Calu3 (cell line): ENCODE measurements at places on chromosomes 6 and 20.

DNA sequence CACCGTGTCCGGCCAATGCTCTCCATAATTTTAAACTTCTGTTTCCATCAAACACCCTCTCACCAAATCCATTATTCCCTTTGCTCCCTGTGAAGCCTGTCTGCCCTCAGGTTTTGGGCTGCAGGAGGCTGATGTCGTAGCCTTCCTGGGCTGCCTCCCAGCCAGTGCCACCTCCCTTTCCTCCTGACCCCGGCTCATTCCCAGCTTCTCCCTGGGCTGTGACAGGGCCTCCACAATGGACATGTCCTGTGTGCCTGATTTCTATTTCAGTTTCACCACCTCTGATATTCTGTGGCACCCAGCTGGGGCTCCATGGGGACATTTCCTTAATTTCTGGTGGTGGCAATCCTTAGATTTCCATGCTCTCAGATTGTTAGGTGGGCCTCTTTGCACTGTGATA is 28.8 kb downstream of the IL20RA start:
- no peaks in the 10 kb centered on the region for H3K4me1 ChIP-seq
- no peak overlapping the region for H3K27ac ChIP-seq
- no peaks in the 10 kb centered on the region for H3K27me3 ChIP-seq
- H3K36me3 ChIP-seq, result no peaks in the 10 kb centered on the region

GRCh38 chr20:62782149-62782892 is 14.0 kb upstream of the MRGBP start:
- DNase-seq, result no peak
- peaks cover under 1% of the 10 kb centered on the region for H3K4me1 ChIP-seq
- no peaks in the 10 kb centered on the region for H3K36me3 ChIP-seq
- H3K4me3 ChIP-seq, result no peak overlapping the region

- H3K4me1 ChIP-seq, result peaks cover 20% of the 10 kb centered on the region
- no peak for DNase-seq
- H3K36me3 ChIP-seq, result peaks cover 4% of the 10 kb centered on the region
- no peak overlapping the region for H3K27ac ChIP-seq
- H3K4me3 ChIP-seq, result no peak overlapping the region
- H3K27me3 ChIP-seq, result peaks cover 8% of the 10 kb centered on the region
Measured at GRCh38 chr6:42274898-42275297, 57.2 kb upstream of the MRPS10 start.

GRCh38 chr6:114033606-114034005 is 62.7 kb upstream of the HDAC2 start:
- DNase-seq, result no peak
- H3K4me1 ChIP-seq, result no peaks in the 10 kb centered on the region

DNA sequence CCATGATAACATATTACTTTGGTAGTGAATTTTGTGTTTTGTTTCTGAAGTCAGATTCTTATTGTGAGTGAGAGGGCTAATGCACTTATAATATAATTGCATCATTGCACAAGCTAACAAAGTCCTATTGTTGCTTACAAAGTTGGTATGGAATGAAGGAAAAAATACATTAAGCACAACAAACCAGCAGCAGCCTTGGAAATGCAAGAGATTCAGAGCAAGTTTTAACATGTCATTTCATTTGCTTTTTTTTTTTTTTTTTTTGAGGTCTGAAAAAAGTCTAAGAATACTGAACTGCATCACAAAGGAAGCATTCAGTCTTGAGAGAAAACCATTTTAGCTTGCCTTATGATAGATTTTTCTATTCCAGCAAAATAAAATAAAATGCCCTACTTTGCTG is 57.6 kb downstream of the PLCB4 start:
- H3K4me3 ChIP-seq, result no peak overlapping the region
- no peak for DNase-seq
- peaks cover under 1% of the 10 kb centered on the region for H3K4me1 ChIP-seq
- H3K27ac ChIP-seq, result no peak overlapping the region
- no peaks in the 10 kb centered on the region for H3K36me3 ChIP-seq

DNA sequence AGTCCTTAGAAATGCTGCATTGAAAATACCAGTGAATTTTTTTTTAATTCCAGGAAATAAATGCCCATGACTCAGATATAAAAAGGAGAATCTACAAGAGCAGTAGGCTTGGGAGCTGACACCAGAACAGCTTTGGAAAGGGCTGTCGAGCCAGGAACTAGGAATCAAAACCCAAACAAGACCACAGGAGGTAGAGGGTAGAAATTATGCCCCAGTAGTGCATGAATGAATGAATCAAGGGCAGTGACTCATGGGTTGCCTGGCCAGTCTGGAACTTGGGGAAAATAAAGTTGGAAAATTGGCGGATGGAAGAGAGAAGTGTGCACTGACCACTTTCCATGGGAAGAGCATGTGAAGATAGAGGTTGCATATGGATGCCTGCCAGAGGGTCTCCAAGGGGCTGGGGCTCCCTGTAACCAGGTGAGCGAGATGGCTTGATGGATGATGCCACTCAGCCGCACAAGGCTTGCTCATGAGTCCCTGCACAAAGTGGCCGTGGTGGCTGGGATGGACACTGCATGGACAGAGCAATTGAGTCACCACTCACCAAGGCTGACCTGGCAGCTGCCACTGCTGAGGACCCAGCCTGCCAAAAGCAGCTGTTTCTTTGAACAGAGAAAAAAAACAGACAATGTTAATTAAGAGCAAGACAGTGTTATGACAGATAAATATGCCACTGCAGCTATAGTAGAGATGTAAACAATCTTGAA is 15.2 kb upstream of the MCCD1 start:
- H3K4me3 ChIP-seq, result no peak overlapping the region
- H3K27ac ChIP-seq, result no peak overlapping the region
- H3K27me3 ChIP-seq, result no peaks in the 10 kb centered on the region
- no peak for DNase-seq

DNA sequence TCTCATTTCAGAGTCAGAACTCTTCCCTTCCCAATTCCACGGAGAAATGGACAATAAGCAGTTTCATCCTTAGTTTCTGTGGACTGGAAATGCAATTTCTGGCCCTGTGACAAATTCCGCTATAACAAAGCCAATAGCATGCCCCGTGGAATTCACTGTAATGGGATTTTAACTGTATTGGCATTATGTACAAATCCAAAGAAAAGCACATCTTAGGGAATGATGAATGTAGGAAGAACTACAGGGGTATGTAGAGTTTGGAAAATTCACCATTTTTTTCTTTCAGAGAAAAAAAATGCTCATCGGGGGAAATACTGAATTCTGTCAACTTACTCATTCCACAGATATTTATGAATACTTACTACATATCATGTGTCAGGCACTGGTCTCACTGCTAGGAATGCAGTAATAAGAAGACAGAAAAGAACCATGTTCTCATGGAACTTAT is 43.5 kb downstream of the KIF6 start:
- H3K27ac ChIP-seq, result no peak overlapping the region
- no peaks in the 10 kb centered on the region for H3K36me3 ChIP-seq
- H3K27me3 ChIP-seq, result peaks cover 16% of the 10 kb centered on the region

DNA sequence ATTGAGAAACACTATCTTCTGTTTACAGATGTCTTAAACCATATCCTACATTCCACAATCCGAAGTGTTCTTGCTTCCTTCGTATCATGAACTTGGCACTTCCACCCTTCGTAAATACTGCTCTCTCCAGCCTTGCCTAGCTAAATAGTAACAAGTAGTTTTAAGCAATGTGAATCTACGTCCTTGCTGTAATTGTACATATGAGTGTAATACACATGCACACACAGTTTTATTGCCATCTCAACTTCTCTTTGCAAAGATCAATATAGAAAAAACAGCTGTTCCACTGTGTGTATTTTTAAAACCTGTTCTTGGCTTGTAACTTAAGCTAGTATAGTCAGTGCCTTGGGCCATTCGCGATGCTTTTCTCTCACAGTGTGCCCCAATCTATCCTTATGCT is 1524.7 kb downstream of the GRIK2 start:
- H3K4me1 ChIP-seq, result no peaks in the 10 kb centered on the region
- no peaks in the 10 kb centered on the region for H3K36me3 ChIP-seq
- no peak for DNase-seq
- no peaks in the 10 kb centered on the region for H3K27me3 ChIP-seq
- H3K27ac ChIP-seq, result no peak overlapping the region
- H3K4me3 ChIP-seq, result no peak overlapping the region

- no peak overlapping the region for H3K27ac ChIP-seq
- H3K27me3 ChIP-seq, result no peaks in the 10 kb centered on the region
- peaks cover 19% of the 10 kb centered on the region for H3K4me1 ChIP-seq
- no peak for DNase-seq
- H3K36me3 ChIP-seq, result peaks cover 54% of the 10 kb centered on the region
Measured at GRCh38 chr6:158627940-158628211, 16.7 kb downstream of the DYNLT1 start.

GRCh38 chr6:14638906-14639761 is 521.6 kb downstream of the CD83 start:
- H3K36me3 ChIP-seq, result peaks cover 5% of the 10 kb centered on the region
- H3K4me3 ChIP-seq, result peak overlapping the region; percentile 30
- no peak overlapping the region for H3K27ac ChIP-seq
- H3K27me3 ChIP-seq, result no peaks in the 10 kb centered on the region
- H3K4me1 ChIP-seq, result peaks cover 14% of the 10 kb centered on the region

DNA sequence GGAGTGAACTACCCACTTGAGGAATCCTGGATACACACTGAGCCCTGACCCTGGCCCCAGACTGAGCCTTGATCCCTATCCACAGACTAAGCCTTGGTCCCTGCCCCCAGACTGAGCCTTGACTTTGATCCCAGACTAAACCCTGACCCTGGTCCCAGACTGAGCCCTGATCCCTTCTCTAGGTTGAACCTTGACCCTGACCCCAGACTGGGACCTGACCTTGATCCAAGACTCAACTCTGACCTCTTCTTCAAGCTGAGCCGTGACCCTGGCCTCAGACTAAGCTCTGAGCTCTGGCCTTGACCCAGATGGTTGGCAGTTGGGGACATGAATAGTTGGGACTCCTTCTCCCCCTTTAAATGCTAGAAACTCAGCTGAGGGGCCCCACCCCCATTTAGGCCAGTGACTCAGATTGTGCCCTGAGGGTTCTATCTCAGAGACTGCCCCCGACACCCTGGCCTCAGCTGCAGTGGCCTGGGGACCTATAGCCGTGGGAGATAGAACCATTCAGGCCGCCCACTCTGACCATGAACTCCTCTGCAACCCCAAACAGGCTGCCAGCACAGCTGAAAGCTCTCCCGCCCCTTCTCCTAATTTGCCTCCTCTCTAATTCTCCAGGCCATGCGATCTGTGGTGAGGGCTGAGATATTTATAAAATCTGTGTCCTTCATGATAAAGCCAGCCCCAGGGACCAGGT is 84.7 kb downstream of the DLGAP4 start:
- no peak overlapping the region for H3K4me3 ChIP-seq
- DNase-seq, result no peak
- H3K4me1 ChIP-seq, result no peaks in the 10 kb centered on the region
- H3K27ac ChIP-seq, result no peak overlapping the region
- H3K36me3 ChIP-seq, result no peaks in the 10 kb centered on the region
- peaks cover 96% of the 10 kb centered on the region for H3K27me3 ChIP-seq

GRCh38 chr6:169190970-169191369 is 62.7 kb downstream of the THBS2 start:
- no peak overlapping the region for H3K27ac ChIP-seq
- H3K36me3 ChIP-seq, result no peaks in the 10 kb centered on the region
- H3K4me1 ChIP-seq, result no peaks in the 10 kb centered on the region
- peaks cover 15% of the 10 kb centered on the region for H3K27me3 ChIP-seq
- DNase-seq, result no peak

- H3K4me3 ChIP-seq, result no peak overlapping the region
- H3K4me1 ChIP-seq, result peaks cover 15% of the 10 kb centered on the region
- H3K36me3 ChIP-seq, result peaks cover 18% of the 10 kb centered on the region
- no peak for DNase-seq
Measured at GRCh38 chr6:89840538-89840937, 10.9 kb downstream of the CASP8AP2 start.

DNA sequence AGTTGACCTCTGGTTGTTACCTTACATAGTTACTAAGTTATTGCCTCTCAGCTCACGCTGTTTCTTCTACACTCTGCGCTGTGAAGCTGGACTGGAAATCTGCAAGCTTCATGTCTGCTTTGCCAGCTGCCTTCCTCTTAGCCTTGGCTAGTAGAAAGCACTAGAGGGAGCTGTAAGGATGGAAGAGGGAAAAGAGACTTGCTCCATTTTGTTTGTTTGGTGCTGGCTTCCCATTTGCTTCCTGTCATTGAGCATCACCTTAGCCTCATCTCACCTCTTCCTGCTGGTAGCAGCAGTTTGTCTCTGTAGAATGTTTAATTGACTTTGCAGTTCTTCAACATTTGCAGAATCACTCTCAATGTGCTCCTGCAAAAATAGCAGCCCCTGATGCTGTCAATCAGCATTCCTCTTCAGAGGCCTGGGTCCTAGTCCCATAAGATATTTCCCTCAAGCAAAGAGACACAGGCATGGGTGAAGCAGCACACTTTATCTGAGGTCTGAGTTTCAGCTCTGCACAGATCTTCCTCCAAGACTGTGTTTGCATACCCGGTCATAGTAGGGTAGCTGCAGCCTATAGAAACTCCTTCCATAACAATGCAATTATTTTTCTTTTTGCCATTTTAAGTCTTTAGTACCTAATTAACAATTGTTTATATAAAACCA is 302.2 kb upstream of the EPHA7 start:
- H3K27ac ChIP-seq, result no peak overlapping the region
- no peaks in the 10 kb centered on the region for H3K4me1 ChIP-seq
- H3K36me3 ChIP-seq, result no peaks in the 10 kb centered on the region
- DNase-seq, result no peak

GRCh38 chr6:159978291-159979135 is 9.6 kb downstream of the IGF2R start:
- peak overlapping the region; percentile 37 for H3K4me3 ChIP-seq
- H3K36me3 ChIP-seq, result peaks cover 23% of the 10 kb centered on the region
- H3K27me3 ChIP-seq, result no peaks in the 10 kb centered on the region
- peak; percentile 45 for DNase-seq
- H3K4me1 ChIP-seq, result peaks cover 84% of the 10 kb centered on the region

DNA sequence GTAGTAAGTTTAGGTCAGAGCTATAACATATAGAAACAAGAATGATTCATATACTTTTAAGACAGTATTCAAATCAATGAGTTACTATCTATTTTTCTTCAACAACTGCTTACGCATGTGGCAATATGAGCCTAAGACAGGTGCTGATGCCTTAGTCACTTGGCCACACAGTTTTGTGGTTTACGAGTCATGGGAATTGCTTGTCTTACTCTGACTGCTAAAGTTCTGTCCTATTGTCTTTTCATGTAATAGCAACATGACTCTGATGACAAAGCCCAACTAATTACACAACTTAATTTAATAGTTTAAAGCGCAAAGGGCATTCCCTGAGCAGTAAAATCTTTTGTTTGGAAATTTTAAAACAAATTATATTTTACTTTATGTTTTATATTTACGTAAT is 159.3 kb upstream of the CENPW start:
- DNase-seq, result peak; percentile 41
- peak overlapping the region; percentile 93 for H3K27ac ChIP-seq

DNA sequence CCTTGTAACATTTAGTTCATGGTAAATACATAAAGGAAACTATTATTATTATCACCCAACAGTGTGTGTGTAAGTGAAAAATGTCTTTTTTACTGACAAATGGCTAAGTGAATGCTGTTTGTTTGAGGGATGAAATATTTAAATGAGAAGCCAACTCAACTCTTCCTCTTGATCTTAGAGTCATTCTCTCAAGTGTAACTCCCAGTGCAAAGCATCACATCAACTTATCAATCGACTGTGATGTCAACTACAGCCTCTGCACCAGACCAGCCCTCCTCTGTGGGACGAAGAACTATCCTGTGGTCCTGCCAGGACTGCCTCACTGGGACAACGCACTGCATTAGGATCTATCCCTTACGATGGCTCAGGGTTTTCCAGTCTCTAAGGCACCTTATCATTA is 5.3 kb downstream of the C6orf15 start:
- H3K36me3 ChIP-seq, result no peaks in the 10 kb centered on the region
- H3K27ac ChIP-seq, result no peak overlapping the region
- DNase-seq, result no peak
- peaks cover 9% of the 10 kb centered on the region for H3K4me1 ChIP-seq
- H3K27me3 ChIP-seq, result peaks cover 30% of the 10 kb centered on the region
- no peak overlapping the region for H3K4me3 ChIP-seq
